ENCODE measurements at places on chromosomes 5 and 9.

GRCh38 chr5:177134697-177135225 lies 1.2 kb downstream of the NSD1 start:
- no peak for DNase-seq

- no peak for DNase-seq
These were observed 447.4 kb upstream of the TUSC1 start for GRCh38 chr9:26125693-26126092.

- DNase-seq, result peak; percentile 26
These were observed 2.5 kb upstream of the TMEM174 start for GRCh38 chr5:73170522-73170921.

GRCh38 chr5:38612851-38613250 lies 56.4 kb upstream of the LIFR start:
- DNase-seq, result no peak

GRCh38 chr9:123093141-123093540 lies 59.7 kb downstream of the GPR21 start:
- DNase-seq, result no peak

DNA sequence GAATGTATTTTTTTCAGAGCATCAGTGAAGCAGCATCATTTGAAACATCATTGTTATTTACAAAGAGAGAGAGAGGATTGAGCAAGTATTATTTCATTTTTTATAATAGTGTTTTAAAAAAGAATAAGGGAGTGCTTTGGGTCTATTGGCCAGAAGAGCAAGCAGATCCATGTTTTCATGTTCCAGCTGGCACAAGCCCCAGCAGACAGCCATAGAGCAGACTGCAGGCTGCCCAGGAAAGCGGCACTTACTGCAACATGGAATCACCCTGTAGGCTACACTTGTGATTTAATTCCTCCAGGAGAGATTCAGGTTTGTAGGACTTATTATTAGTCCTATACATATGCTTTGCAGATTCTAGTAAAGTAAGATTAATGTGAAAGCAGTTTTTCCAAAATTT lies 407.0 kb upstream of the GRAMD2B start:
- DNase-seq, result no peak

- no peak for DNase-seq
These were observed 46.0 kb upstream of the SRFBP1 start for GRCh38 chr5:121915765-121916164.

DNA sequence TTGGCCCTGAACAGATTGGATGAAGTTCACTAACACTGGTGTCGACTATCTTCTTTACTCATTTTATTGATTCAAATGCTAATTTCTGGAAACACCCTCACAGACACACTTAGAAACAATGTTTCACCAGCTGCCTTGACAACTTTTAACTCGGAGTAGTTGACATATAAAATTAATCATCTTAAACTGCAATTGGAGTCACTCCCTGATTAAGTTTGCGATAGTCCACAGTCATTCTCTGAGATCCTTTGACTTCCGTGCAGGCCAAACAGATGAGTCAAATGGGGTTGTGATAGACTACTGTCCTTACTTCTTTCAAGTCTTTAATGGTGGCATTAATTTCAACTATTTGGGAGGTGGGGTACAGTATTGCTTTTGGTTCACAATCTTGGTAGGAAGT lies 114.4 kb upstream of the PCSK1 start:
- no peak for DNase-seq

- no peak for DNase-seq
These were observed 133.8 kb downstream of the TMEM174 start for GRCh38 chr5:73306741-73307275.

GRCh38 chr5:133109655-133110483 lies 58.1 kb downstream of the HSPA4 start:
- no peak for DNase-seq

- DNase-seq, result no peak
These were observed 1.1 kb downstream of the CFAP90 start for GRCh38 chr5:7849681-7850394.

GRCh38 chr5:75558221-75558620 lies 46.5 kb downstream of the POLK start:
- no peak for DNase-seq
